ENCODE measurements at places on chromosomes 2 and 18. TPM values are rescaled to one million over a fixed set of nuclear protein-coding genes. Genes with fewer than 3 reads are reported as not detected.

The MATN3 gene
- total RNA-seq = 0.55 TPM

DNA sequence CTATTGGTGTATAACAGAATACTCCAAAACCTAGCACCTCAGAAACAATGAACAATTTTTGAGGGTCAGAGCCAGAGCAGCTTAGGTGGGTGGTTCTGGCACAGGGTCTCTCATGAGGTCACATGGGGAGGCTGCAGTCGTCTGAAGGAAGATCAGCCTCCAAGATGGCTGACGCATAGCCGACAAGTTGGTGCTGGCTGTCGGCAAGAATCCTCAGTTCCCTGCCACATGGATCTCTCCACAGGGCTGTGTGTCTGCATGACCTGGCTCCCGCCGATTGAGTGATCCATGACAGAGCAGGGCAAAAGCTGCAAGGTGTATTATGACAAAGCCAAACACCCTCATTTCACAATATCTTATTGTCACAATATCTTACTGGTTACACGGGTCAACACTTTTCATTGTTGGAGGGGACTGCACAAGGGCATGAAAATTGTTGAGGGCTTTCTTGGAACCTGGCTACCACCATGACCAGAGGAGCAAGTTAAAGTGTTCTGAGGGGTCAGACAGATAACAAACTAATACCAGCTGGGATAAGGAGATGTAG lies 4.2 kb downstream of the MYL12B start:
- DNase-seq = no peak
- peaks cover 79% of the 10 kb centered on the region for H3K4me1 ChIP-seq
- H3K36me3 ChIP-seq = no peaks in the 10 kb centered on the region
- no peak overlapping the region for H3K27ac ChIP-seq
- no peak overlapping the region for H3K4me3 ChIP-seq
- no peaks in the 10 kb centered on the region for H3K27me3 ChIP-seq

DNA sequence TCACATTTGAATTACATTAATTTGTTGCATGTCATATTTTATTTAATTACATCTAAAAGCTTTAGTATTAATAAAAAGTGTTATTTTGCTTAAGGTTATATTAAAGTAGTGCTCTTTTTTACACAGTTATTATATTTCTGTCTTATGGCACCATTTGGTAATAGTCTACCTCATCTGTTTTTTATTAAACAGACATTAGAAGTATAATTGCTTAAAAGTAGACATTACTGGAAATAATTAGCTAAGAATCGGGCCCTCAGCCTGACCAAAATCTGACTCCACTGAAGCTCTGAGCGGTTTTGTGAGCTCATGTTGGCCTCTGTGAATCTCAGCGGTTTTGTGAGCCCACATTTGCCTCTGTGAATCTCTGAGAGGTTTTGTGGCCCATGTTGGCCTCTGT lies 102.5 kb upstream of the SNTG2 start:
- H3K27ac ChIP-seq = no peak overlapping the region
- no peak for DNase-seq
- no peaks in the 10 kb centered on the region for H3K4me1 ChIP-seq
- no peaks in the 10 kb centered on the region for H3K36me3 ChIP-seq

The PIK3C3 gene
- 42.5 TPM for total RNA-seq

The UGT1A4 gene
- not detected for total RNA-seq

- H3K27me3 ChIP-seq = no peaks in the 10 kb centered on the region
- no peak overlapping the region for H3K4me3 ChIP-seq
- DNase-seq = no peak
- H3K4me1 ChIP-seq = no peaks in the 10 kb centered on the region
- no peaks in the 10 kb centered on the region for H3K36me3 ChIP-seq
- H3K27ac ChIP-seq = no peak overlapping the region
Observed at GRCh38 chr18:45439851-45440645, 175.2 kb upstream of the SLC14A2 start.

DNA sequence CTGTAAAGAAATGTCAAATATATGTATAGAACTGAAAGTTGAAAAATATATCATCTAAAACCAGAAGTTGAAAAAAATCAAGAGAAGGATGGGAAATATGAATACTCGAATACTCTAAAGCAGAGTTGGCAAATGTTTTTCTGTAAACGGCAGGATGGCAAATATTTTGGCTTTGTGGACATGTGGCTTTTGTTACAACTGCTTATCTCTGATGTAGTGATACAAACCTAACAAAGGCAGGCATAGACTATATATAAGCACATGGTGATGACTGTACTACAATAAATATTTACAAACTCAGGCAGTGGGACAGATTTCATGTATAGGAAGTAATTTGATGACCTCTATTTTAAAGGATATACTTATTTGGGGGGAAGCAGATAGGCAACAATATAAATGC lies 224.6 kb upstream of the LRRTM4 start:
- no peak for DNase-seq
- H3K36me3 ChIP-seq = no peaks in the 10 kb centered on the region
- H3K4me3 ChIP-seq = no peak overlapping the region
- H3K27me3 ChIP-seq = no peaks in the 10 kb centered on the region

GRCh38 chr2:20977520-20978180 lies 66.2 kb downstream of the APOB start:
- no peak overlapping the region for H3K4me3 ChIP-seq
- no peaks in the 10 kb centered on the region for H3K36me3 ChIP-seq

GRCh38 chr2:241213041-241213440 lies 24.6 kb downstream of the ANO7 start:
- H3K4me3 ChIP-seq = no peak overlapping the region
- no peak for DNase-seq
- no peaks in the 10 kb centered on the region for H3K4me1 ChIP-seq
- no peak overlapping the region for H3K27ac ChIP-seq

- no peak for DNase-seq
- H3K27ac ChIP-seq = no peak overlapping the region
- H3K27me3 ChIP-seq = no peaks in the 10 kb centered on the region
- H3K4me3 ChIP-seq = no peak overlapping the region
- H3K36me3 ChIP-seq = no peaks in the 10 kb centered on the region
Observed at GRCh38 chr2:96584017-96584416, 47.5 kb downstream of the ARID5A start.

GRCh38 chr2:68740400-68740914 lies 5.8 kb downstream of the ARHGAP25 start:
- no peaks in the 10 kb centered on the region for H3K27me3 ChIP-seq
- no peak overlapping the region for H3K27ac ChIP-seq
- no peaks in the 10 kb centered on the region for H3K4me1 ChIP-seq
- H3K36me3 ChIP-seq = no peaks in the 10 kb centered on the region
- no peak for DNase-seq
- no peak overlapping the region for H3K4me3 ChIP-seq

- no peaks in the 10 kb centered on the region for H3K36me3 ChIP-seq
- DNase-seq = no peak
- H3K4me3 ChIP-seq = no peak overlapping the region
Observed at GRCh38 chr2:138020432-138020831, 56.2 kb downstream of the HNMT start.

GRCh38 chr2:224412141-224413015 lies 10.5 kb upstream of the FAM124B start:
- no peaks in the 10 kb centered on the region for H3K4me1 ChIP-seq
- H3K4me3 ChIP-seq = no peak overlapping the region

DNA sequence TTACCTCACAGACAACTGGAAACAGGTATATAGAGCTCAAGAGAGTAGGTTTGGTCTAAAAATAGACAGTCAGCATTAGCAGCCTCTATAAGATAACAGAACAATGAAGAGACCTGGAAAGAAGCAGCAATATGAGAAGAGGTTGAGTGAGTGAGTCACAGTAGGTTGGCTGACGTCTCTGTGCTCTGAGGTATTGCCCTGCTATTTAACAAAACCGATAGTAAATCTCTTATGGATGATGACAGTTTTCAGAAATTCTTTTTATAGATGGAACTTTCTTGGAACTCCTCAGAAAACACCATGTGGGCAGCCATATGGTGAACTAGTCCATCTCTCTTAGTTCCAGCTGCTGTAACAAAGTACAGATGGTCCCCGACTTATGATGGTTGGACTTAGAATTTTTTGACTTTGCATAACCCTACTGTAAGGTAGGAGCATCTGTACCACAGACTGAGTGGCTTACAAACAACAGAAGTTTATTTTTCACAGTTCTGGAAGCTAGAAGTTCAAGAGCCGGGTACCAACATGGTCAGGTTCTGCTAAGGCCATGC lies 123.5 kb downstream of the MBD2 start:
- DNase-seq = no peak
- H3K4me1 ChIP-seq = no peaks in the 10 kb centered on the region
- H3K27ac ChIP-seq = no peak overlapping the region
- H3K4me3 ChIP-seq = no peak overlapping the region

The UGT1A3 gene
- not detected for total RNA-seq

DNA sequence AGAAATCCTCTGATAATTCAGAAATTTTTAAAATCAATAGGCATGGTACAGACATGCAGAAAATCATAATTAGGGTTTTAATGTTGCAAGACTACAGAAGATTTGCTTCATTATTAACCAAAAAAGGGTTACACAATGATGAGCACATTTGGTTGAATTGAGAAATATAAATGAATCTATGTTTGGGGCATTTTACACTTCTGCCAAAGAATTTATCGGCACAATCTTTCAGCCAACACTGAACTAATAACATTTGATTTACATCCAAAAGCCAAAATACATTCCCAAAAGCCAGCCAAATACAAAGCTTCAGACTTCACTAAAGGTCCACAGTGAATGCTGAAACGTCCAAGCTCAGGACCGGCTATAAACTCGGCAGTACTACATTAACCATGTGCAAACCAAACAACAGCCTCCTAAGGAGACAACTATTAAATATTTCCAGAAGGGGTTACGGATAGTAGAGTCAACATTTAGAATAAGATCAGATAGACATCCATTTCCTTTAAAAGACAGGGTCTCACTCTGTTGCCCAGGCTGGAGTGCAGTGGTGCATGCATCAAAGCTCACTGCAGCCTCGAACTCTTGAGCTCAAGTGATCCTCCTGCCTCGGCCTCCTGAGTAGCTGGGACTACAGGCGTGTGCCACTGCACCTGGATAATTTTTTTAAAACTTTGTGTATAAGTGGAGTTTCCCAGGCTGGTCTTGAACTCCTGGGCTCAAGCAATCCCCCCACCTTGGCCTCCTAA lies 29.4 kb downstream of the SPRED2 start:
- no peaks in the 10 kb centered on the region for H3K4me1 ChIP-seq
- no peaks in the 10 kb centered on the region for H3K36me3 ChIP-seq
- H3K4me3 ChIP-seq = no peak overlapping the region
- H3K27me3 ChIP-seq = no peaks in the 10 kb centered on the region

GRCh38 chr2:7722212-7722910 lies 805.1 kb downstream of the RNF144A start:
- H3K4me1 ChIP-seq = peaks cover 11% of the 10 kb centered on the region
- no peak for DNase-seq
- H3K4me3 ChIP-seq = no peak overlapping the region

The ABI2 gene
- total RNA-seq = 44.2 TPM

The SPEG gene
- 123 TPM for total RNA-seq

The CKAP2L gene
- not detected for total RNA-seq

- DNase-seq = no peak
- no peak overlapping the region for H3K27ac ChIP-seq
- H3K27me3 ChIP-seq = no peaks in the 10 kb centered on the region
- H3K36me3 ChIP-seq = no peaks in the 10 kb centered on the region
Observed at GRCh38 chr18:23384778-23385736, 68.0 kb upstream of the RIOK3 start.

The FMNL2 gene
- 17.8 TPM for total RNA-seq

DNA sequence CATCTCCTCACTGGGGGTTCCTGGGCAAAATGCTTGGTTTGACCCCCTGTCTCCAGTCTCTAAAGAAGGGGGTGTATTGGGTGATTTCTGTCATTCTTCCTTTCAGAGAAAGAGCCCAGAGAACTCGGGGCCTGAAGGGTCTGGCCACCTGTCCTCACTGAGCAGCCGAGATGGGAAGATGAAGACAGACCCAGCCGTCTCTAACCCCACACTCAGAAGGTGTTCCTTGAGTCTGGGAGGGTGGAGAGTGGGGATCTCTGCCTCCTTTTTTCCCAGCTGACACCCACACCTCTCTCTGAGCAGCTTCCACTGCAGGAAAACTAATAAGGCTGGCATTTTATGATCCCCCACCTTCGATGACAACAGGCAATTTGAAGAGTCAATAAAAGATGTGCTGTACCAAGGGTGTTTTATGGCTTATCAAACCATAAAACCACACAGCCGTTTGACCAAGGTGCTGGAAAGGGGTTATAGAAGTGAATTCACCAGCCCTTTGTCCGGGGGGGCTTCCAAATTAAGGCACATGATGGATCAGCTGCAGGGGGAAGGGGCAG lies 213.8 kb downstream of the SMAD2 start:
- DNase-seq = peak; percentile 12
- H3K4me1 ChIP-seq = no peaks in the 10 kb centered on the region
- H3K27me3 ChIP-seq = no peaks in the 10 kb centered on the region
- no peak overlapping the region for H3K27ac ChIP-seq
- H3K36me3 ChIP-seq = no peaks in the 10 kb centered on the region

- H3K36me3 ChIP-seq = no peaks in the 10 kb centered on the region
- H3K27me3 ChIP-seq = no peaks in the 10 kb centered on the region
- no peaks in the 10 kb centered on the region for H3K4me1 ChIP-seq
- DNase-seq = no peak
- H3K4me3 ChIP-seq = no peak overlapping the region
- H3K27ac ChIP-seq = no peak overlapping the region
Observed at GRCh38 chr18:2526329-2526728, 45.0 kb downstream of the METTL4 start.

The HAAO gene
- 3.9 TPM for total RNA-seq

The RFTN2 gene
- 8.4 TPM for total RNA-seq

DNA sequence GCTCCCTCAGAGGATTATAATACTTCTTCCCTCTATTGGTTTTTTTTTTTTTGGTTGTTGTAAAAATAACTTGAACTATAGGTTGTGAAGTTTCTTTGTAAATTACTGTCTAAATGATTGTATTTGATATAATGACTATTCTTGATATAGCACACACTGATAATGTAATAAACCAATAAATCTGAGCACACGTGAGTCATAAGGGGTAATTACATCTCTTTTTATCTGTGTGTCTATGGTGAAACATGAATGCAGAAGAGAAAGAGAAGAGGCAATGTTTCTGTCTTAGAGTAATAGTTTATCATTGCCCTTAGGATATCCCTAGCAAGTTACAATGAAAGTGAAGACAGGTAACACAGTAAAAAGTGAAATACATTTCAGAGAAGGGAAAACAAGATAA lies 64.1 kb upstream of the RAPGEF4 start:
- DNase-seq = no peak
- no peak overlapping the region for H3K27ac ChIP-seq
- no peaks in the 10 kb centered on the region for H3K36me3 ChIP-seq
- H3K4me1 ChIP-seq = no peaks in the 10 kb centered on the region

- no peaks in the 10 kb centered on the region for H3K36me3 ChIP-seq
- H3K4me1 ChIP-seq = no peaks in the 10 kb centered on the region
- H3K27me3 ChIP-seq = no peaks in the 10 kb centered on the region
- no peak for DNase-seq
- no peak overlapping the region for H3K4me3 ChIP-seq
- no peak overlapping the region for H3K27ac ChIP-seq
Observed at GRCh38 chr2:142981756-142982155, 104.3 kb downstream of the KYNU start.

The PLCD4 gene
- 42.4 TPM for total RNA-seq

All from sigmoid colon (tissue), 7 donors.